ENCODE measurements at places on chromosomes 2 and 18. TPM values are rescaled to one million over a fixed set of nuclear protein-coding genes. Genes with fewer than 3 reads are reported as not detected.
A peak's percentile ranks its signal among the peaks of the same experiment; 100 is the strongest.

DNA sequence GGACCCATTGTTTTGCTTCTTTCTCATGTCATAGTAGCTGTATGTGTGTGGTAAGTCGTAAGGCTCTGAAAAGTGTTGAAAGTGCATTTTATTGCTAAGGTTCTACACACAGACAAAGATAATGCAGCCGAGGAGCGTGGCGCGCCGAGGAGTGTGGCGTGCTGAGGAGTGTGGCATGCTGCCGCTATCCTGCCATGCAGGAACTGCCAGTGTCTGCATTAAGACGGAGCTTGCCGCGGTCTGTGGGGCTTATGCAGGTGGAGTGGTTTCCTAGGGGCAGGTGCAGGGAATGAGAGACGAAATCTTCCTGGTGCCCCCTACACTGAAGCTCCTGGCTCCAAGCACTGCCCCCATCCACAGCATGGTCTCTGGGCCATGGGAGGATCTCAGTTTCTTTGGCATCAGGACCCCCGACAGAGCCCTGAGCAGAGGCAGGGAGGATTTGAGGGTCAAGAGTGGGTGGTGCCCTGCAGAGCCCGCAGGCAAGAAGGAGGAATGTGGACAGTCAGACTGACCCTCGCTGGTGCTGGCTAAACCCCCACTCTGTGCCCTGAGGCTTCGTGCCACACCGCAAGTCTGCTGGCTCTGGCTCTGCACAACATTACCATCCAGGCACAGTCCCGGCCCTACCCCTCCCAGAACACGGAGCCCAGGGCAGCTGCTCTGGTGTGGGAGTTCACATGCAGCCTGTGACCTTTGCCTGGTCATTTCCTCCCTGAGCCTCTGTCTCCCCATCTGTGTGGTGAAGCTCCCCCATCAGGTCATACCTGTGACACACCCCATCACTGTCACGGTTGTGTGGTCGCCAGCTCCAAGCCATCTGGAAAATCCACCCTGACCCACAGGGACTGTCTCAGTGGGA is 3.2 kb downstream of the SNED1 start:
- no peak for DNase-seq

CMPK2 gene
- polyA plus RNA-seq = 17.0 TPM

DNA sequence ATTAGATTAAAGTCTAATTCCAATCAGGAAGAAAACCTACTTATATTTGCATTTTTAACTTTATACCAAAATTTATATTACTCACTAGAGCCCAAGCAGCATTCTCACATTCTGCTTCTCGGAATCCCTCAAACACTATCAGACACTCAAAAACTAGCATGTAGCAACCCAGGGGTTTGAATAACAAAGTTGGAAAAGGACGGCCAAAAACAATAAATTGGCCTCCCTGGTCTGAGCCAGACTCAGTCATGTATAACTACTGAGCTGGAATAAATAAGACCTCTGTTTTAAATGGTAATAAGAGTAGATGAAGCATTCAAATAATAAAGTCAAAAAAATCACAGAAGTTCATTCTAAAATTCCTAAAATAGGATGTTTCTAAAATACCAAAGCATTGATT is 290.9 kb downstream of the IRS1 start:
- no peak for DNase-seq

INSIG2 gene
- polyA plus RNA-seq = 4.3 TPM

CCDC150 gene
- 0.08 TPM for polyA plus RNA-seq

GRCh38 chr2:28423856-28424605 is 31.4 kb downstream of the FOSL2 start:
- DNase-seq = peak; percentile 81

ITPRID2 gene
- polyA plus RNA-seq = 23.0 TPM

DNA sequence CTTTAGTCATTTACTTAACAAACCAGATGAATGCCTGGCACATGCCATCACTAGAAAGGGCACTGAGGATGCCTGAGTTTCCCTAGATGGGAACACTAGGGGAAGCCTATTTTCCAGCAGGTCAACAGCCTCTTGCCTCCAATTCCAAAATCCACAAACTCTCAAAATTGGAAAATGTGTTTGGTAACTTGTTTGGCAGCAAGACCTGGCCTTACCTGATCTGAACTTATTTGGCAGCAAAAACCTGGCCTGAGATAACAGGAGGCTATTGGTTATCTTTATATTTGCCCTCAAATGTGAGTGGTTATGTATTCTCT is 2.6 kb downstream of the LIPG start:
- no peak for DNase-seq

DNA sequence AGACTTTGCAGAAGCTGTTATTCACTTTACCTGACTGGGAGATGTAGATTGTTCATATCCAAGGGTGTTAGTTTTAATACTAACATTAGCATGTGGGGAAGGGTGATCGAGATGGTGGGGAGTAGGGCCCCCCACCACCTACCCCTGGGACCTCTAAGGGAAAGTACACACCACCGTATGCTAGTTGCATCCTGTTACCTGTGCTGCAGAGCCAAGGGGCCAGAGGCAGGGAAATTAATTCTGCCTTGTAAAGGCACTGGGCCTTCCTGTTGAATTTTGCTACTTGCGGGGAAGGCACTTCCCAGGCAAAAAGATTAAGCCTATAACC is 9.0 kb downstream of the STEAP3 start:
- DNase-seq = no peak

DNA sequence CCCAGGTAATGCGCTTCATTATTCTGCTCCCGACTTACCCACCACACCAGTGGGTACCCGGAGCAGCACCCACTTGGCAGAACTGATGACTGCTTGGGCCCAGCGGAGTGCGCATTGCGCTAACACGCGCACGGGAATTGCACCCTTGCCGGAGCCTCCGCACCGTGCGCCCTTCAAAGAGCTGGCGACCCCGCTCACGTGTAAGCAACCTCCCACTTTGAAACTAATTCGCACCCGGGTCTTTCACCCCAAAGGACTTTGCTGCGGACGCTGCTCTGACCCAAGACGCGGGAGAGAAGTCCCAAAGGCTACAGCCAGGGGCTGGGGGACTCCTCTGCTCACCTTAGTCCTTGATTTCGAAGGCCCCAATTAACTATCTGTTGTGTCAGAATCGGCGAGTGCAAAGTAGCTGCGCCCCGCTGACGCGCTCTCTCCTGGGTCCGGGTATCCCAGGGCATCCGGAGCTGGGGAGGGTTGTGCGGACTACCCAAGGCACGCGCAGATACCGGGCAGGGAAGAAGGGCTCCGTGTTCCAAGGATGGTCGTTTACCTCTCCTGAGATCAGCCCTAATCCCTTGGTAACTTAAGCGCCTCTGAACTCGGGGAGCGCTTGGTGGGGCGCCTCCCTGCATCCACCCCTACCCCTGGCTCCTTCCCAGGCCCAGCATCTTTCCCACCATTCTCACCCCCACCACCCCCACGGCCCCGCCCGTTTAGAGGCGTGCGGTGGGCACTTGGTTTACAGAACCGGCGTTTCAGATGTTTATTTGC is 13.1 kb upstream of the SATB2 start:
- no peak for DNase-seq

DNA sequence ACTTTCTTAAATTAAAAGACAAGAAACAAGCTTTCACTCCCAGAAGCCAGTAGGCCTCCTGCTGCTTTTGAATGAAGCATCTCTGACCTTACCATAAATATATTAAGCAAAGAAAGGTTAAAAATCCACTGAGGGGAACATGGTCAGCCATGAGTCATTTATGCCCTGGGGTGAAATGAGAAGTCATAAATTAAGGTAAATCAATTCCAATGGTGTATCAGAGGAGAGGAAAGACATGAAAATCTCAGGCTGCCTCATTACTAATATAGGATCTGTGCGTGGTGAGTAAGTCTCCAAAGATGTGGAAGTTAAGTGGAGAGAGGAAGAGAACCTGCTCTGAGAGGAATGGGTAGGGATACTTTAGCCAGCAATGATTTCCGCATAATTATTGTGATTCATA is 292.3 kb upstream of the CHAC2 start:
- DNase-seq = no peak

GRCh38 chr2:45459860-45460259 is 151.2 kb downstream of the SRBD1 start:
- DNase-seq = no peak

NT5DC4 gene
- not detected for polyA plus RNA-seq

DNA sequence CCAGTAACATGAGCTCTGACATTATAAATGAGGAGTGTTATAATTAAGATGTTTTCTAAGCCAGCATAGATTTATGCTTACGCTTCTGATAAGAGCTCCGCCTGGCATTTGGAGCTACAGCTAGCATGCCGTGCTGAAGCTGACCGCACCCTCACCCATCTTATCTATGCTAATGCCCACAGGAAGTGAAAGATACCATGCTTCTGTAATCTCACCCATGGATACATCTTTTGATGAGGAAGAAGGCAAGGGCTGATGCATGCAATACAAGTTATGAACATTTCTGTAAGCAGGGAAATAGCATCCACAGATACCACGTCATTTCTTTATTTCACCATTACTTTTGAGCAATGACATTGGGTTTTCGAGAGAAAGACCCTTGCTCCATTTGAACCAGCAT is 82.3 kb downstream of the ARL4C start:
- DNase-seq = peak; percentile 77

DNA sequence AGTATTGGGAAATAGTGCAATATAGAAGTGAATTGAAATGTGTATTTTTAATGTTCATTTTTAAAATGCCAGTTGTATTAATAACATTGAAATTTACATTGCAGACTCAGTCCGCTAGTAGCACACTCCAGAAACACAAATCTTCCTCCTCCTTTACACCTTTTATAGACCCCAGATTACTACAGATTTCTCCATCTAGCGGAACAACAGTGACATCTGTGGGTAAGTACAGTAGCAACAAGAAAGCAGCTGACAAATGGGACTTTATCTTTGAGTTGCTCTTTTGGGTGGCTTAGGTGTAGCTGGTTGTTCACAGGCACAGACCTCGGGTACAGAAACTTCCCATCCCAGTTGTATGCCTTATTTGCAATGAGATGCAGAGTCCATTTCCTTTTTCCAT is 118.2 kb upstream of the IL1R2 start:
- no peak for DNase-seq

GRCh38 chr2:190446193-190446592 is 38.0 kb downstream of the MFSD6 start:
- DNase-seq = no peak

HMSD gene
- not detected for polyA plus RNA-seq

RIOK3 gene
- 62.2 TPM for polyA plus RNA-seq

DNA sequence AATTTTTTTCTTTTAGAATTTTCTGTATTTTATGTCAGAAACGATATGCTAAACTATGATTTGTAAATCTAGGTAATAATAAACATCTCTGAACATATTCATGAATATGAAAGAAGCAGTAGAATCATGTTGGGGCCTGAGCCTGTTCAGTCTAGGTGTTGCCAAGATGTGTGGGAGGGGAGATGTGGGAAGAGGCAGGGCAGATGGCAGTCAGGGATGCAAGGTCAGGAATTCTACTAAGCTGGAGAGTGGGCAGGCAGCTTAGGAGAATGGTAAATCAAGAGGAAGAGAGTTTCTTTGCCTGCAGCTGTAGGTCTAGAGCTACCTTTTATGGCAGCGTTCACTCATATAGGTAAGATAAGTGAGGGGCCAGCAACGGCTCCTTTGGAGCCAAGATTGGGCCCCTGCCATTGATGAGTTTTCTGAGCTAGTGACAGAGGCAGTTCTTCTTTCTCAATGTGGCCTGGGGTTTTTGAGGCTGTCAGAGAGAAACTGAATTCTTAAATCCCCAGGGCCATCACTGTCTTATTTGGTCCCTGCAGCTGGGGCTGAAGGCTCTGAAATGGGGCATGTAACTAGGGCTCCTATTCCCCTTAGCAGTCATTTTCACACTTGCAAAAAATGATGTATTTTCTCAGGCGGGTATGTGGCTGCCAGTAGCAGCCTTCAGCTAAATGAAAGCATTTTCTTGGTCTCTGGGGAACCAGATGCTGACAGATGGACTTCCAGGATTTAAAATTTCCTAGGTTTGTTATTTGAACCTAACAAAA is 232.8 kb downstream of the PIK3C3 start:
- DNase-seq = no peak

ALK gene
- polyA plus RNA-seq = not detected

TUBA4B gene
- polyA plus RNA-seq = not detected

- DNase-seq = no peak
These were observed 171.0 kb upstream of the ZFP36L2 start for GRCh38 chr2:43397411-43397810.

GRCh38 chr2:80312282-80312839 is 7.8 kb upstream of the LRRTM1 start:
- DNase-seq = no peak

CDK5R2 gene
- not detected for polyA plus RNA-seq

DNA sequence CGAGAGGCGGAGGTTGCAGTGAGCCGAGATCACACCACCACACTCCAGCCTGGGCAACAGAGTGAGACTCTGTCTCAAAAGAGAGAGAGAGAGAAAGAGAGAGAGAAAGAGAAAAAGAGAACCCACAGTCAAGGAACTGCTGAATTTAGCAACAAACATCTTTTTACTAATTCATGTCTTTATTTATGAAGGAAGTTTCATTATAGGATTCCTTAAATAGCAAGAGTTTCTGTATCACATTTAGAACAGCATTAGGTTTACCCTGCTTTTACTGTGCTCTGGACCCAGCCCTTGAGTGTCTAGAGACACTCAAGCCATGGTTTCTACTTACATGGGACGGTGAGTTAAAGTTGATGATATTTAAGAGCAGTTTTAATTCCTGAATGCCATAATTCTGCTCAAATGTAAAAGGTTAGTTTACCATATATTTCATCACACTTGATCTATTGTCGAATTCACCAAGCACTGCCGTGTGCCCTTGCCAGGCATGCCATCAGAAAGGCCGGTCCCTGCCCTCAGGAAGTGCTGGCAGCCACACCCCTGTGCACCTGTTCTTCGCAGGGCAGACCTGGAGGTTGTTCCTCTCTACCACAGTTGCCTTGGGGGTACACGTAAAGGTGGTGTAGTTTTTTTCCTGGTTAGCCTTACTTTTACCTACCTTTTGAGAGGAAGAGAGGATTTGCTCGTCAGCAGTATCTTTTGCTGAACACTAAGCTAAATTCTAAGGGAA is 153.3 kb downstream of the LDLRAD4 start:
- DNase-seq = no peak

LBX2 gene
- polyA plus RNA-seq = 0.46 TPM

CCDC178 gene
- polyA plus RNA-seq = not detected

DNA sequence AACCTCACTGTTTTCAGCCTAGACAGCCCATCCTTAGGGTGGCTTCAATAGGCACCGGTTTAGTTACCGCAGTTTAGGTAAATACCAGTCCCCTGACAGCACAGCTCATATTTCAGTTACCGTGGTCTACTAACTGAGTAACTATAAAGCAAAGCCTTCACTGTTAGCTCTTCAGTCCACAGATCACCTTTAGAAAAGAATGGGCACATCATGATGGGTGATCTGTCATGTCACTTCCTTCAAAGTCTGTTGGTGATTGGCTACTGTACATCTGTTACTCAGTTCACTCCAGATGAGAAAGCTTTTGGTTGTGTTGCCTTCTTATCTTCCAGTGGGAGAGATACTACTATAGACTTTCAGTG is 21.0 kb downstream of the SLC20A1 start:
- DNase-seq = no peak

- DNase-seq = no peak
These were observed 149.3 kb upstream of the ALPP start for GRCh38 chr2:232228971-232229894.

DNA sequence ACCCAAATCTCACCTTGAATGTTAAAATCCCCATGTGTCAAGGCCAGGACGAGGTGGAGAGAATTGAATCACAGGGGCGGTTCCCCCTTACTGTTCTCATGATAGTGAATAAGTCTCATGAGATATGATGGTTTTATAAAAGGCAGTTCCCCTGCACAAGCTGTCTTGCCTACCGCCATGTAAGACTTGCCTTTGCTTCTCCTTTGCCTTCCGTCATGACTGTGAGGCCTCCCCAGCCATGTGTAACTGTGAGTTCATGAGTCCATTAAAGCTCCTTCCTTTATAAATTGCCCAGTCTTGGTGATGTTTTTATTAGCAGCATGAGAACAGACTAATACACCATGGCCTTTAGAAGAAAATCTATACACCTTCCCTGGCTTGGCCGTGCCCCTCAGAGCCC is 7.4 kb upstream of the MBP start:
- peak; percentile 34 for DNase-seq

All from CD14-positive monocyte (primary cell).